Fibroblast of the conjunctiva (primary cell): ENCODE measurements at places on chromosomes 11 and 22.

DNA sequence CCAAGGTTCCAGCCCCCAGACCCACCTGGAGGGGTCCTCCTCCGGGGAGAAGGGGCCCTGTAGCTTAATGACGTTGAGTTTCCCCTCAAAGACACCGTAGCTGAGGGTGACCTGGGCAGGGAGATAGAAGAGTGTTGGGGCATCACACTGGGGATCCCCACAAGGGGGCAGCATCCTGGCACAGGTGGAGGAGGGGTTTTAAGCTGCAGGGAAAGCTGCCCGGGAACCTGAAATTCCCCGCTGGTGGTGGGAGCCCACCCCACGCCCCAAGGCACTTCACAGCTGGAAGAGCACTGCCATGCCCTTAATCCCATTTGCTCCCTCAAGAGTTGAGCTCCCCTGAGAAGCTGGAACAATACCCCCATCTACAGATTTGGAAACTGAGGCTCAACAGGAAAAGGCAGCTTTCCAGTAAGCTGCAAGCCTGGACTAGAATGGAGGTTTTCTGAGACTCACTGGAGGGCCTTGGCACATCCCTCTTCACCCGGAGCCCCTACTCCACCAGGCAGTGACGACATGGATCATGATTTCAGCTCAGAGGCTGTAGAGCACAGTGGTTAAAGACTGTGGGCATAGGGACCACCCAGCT lies 13.7 kb downstream of the MFNG start:
- no peak for DNase-seq

DNA sequence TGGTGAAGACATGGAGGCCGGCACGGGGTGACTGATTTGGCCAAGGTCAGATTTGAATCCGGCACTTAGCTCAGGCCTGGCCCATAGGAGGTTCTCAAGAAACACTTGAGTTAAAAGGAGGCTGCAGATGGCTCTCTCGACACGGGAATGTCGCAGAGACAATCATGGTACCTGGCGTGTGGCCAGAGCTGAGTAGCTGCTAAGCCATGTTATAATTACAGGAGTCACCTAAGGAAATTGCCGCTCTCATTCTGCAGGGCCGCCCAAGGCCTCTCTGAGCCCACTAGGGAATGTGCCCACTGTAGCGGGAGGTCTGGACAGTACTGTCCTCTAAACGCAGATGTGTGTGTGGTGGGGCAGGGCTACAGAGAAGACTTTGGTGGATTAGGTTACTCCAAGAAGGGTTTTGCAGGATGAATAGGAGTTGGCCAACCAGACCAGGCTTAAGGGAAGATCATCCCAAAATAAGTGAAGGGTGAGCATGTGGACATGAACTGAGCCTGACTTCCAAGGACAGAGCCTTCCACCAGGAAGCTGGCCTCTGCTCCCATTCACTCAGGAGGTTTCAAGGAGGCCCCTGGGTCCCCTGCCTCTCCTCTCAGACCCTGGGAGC lies 19.3 kb upstream of the PRR5 start:
- DNase-seq, result no peak

- no peak for DNase-seq
Measured at GRCh38 chr11:120554766-120555432, 43.4 kb downstream of the GRIK4 start.

- no peak for DNase-seq
Measured at GRCh38 chr11:2994336-2994730, 2.2 kb upstream of the NAP1L4 start.

DNA sequence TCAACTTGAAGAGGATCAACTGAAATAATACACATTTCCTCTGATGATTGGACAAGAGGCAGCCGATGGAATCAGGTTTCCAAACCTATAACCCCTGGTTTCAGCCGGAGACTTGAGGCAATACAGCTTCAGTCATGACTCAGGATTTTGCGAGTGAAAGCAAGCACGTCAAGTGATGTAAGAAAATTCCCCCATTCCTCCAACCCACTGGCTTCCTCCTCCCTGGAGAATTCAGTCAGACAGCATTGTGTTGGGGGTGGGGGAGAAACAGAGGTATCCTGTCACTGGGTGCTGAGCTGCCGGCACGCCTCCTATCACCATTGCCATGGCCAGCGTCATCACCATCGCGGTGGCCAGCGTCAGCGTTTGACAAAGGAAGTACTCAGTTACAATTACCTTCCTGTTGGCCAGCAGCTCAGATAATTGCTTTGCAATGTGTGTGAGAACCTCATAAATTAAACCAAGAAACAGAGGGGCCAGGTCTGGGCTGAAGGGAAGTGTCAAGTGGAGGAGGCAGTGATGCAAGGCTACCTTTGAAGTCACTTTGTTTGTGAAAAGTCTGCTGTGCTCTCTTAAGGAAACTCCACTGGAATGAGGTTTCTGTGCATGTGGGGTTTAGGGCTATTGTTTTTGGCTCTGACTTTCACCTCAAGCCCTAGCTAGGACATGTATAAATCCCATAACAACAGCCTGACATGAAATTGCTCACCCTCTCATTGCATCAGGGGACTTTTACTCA lies 50.2 kb downstream of the LIF start:
- peak; percentile 98 for DNase-seq
